ENCODE measurements at places on chromosomes 3 and 15.

- no peak for DNase-seq
Measured at GRCh38 chr15:99502182-99502581, 63.6 kb upstream of the MEF2A start.

GRCh38 chr3:172283841-172284357 lies 164.4 kb downstream of the GHSR start:
- DNase-seq: no peak

DNA sequence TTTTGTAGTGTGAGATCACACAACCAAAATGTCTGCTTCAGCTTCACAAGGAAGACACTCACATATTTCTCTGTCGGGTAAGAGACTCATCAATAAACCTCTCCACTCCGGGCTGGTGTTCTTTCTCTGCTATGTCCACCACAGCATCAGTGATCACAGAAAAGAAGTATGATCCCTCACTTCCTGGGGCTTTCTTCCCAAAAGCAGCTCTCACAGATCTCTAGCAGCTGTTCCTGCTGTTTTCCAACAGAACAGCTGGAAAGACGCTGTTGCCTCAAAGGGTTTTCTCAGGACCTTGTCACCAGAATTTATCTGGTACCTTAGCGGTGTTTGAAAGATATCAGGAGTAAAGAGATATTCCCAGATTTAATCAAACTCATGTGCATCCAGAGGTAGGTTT lies 46.4 kb downstream of the GATM start:
- DNase-seq: peak; percentile 18

- no peak for DNase-seq
Measured at GRCh38 chr3:124969963-124970722, 35.6 kb upstream of the MUC13 start.

DNA sequence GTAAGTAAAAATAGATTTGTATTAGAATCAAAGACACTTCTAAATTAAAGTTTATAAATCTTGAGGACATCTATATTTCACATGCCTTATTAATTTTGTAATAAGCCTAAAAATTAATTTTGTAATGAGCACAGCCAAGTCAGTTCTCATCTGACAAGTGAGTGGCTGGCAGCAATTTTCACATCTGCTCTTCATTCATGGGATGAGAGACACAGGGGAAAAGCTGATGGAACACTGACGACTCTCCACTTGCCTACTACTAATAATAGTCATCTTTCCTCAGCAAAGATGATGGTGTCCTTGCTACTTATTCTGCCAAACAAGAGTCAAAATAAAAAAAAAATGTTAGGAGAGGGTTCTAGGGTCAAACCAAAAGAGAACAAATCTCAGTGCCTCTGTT lies 14.4 kb upstream of the CMSS1 start:
- DNase-seq: no peak

DNA sequence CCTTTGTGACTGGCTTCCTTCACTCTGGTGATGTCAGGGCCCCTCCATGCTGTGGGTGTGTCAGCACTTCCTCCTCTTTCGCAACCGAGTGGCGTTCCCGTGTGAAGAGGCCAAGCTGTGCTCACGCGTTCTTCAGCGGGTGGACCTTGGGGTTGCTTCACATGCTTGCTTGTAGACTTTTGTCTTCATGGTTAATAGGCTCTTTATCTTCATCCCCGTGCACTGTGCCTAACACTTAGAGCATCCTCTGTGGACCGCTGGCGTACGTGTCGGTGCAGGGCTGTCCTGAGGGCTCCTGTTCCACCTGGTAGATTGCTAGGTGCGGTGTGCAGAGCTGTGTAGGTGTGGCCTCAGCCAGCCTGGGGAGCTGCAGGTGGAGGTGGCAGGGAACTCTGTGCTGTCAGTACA lies 182.3 kb downstream of the OR4M2 start:
- no peak for DNase-seq

DNA sequence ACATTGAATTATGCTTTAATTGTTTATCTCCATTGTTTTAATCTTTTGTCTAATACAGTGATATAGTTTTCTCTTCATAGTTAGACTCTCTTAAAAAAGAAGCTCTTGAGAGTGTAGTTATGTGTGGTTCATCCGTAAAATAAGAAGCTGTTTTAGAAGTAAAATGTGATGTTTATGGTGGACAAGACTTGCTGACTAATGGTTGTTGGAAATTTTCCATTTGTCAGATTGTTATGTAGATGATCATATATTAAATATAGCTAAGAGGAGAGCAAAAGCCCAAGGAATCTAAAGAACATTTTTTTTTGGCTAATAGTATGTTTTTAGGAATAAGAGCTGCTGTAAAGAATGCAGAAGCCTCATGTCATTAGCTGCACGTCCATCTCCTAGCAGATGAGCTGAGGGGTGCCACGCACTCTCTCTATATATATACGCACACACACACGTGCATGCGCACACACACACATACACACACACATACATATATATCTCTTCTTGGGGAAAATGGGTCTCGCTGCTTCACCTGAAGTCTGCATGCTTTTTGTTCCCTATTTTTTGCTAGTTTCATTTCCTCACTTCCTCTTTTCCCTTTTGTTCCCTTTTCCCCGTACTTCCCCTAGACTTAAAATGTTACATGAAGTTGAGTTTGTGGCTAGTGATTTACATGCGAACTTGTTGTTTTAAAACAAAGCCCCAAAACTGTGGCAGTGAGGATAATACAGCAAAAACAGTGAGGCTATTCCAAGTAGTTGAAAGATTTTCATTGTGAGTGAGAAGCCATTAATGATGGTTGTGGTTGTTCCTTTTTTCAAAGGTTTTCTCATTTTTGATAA lies 107.8 kb downstream of the MBNL1 start:
- peak; percentile 40 for DNase-seq

- peak; percentile 55 for DNase-seq
Measured at GRCh38 chr3:183131735-183132134, 30.8 kb downstream of the LAMP3 start.

- no peak for DNase-seq
Measured at GRCh38 chr3:161014843-161015749, 90.1 kb downstream of the B3GALNT1 start.

GRCh38 chr15:65957451-65957850 lies 88.2 kb downstream of the RAB11A start:
- DNase-seq: no peak

GRCh38 chr3:43874731-43875130 lies 184.0 kb downstream of the ABHD5 start:
- DNase-seq: no peak

GRCh38 chr3:70811880-70812279 lies 499.4 kb upstream of the MDFIC2 start:
- DNase-seq: peak; percentile 93

GRCh38 chr15:31574766-31575165 lies 248.1 kb downstream of the KLF13 start:
- DNase-seq: no peak

- peak; percentile 26 for DNase-seq
Measured at GRCh38 chr3:128849911-128850455, 29.4 kb upstream of the ACAD9 start.

GRCh38 chr15:96331945-96332636 lies 1.6 kb downstream of the NR2F2 start:
- DNase-seq: peak; percentile 62

DNA sequence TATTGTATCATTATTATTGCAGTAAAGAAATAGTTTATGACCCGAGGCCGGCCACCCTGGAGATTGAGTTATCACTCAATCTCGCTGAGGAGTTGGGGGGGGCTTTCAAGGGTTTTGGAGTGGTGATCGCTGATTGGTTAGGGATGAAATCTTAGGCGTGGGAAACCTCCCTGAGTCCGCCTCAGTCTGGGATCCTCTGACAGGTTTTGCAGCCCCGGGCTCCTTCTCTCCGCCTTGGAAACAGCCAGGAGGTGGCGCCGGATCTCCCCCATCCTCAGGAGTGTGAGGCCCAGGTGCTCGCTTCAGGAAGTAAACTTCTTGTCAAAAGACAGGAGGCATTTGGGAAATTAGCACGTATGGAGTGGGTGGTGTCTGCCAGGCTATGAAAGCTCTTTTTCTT lies 41.1 kb upstream of the SEC61A1 start:
- DNase-seq: peak; percentile 21

GRCh38 chr15:57505949-57506391 lies 85.7 kb upstream of the MYZAP start:
- peak; percentile 57 for DNase-seq

DNA sequence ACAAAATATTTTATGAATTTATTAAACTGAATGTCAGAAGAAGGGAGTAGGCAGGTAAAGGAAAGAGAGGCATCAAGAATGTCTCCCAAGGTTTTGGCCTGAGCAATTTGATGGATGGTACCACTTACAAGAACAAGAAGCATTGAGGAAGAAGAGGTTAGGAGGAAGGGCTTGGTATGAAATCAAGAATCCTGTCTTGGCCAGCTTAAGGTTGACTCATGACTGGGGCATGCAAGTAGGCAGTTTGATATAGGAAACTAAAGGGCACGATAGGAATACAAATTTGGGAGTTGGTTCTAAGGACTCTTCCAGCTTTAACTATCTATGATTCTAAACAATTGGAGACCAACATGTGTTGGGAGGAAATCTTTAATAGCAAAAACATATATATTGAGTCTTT lies 79.1 kb downstream of the NTRK3 start:
- no peak for DNase-seq

- no peak for DNase-seq
Measured at GRCh38 chr3:61248496-61248895, 2.8 kb downstream of the FHIT start.

DNA sequence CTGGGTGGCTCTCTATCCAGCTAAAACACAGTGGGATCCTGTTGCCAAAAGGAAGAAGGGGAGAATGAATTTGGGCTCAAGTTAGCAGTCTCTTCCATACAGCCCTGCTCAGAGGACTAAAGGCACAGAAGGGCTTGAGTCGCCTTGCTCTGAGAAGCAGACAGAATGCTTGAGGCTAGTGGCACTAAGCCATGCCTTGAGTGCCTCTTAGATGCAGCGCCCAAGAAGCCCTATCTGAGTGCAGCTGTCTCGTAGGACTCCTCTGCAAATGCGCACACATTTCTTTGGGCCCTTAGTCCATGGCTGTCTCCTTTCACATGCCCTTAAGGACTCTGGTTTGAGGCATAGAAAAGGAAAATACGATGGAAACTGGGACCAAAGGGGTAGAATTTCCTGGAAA lies 211.3 kb upstream of the CHRM5 start:
- DNase-seq: no peak

- no peak for DNase-seq
Measured at GRCh38 chr3:134852132-134852531, 57.1 kb downstream of the EPHB1 start.

- no peak for DNase-seq
Measured at GRCh38 chr15:91133511-91133910, 33.5 kb downstream of the SV2B start.

GRCh38 chr3:82839871-82840270 lies 1078.4 kb upstream of the GBE1 start:
- no peak for DNase-seq

GRCh38 chr3:58722561-58722960 lies 56.0 kb upstream of the FAM3D start:
- no peak for DNase-seq

DNA sequence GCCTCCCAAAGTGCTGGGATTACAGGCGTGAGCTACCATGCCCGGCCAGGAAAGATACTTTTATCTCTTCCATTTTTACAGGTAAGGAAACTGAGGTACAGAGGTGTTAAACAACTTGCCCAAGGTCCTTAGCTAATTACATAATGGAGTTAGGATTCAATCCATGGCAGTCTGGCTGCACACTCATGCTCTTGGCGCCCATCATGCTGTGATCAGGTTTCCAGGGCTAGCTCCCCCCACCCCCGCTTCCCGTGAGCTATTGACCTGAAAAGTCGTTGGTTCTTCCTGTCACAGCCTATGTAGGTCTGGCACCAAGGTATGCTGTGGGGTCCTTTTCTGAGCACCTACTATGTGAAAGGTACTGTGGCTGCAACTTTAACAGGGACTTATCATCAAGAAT lies 55.9 kb upstream of the LARS2 start:
- no peak for DNase-seq

GRCh38 chr15:58444658-58445332 lies 13.0 kb downstream of the LIPC start:
- no peak for DNase-seq

DNA sequence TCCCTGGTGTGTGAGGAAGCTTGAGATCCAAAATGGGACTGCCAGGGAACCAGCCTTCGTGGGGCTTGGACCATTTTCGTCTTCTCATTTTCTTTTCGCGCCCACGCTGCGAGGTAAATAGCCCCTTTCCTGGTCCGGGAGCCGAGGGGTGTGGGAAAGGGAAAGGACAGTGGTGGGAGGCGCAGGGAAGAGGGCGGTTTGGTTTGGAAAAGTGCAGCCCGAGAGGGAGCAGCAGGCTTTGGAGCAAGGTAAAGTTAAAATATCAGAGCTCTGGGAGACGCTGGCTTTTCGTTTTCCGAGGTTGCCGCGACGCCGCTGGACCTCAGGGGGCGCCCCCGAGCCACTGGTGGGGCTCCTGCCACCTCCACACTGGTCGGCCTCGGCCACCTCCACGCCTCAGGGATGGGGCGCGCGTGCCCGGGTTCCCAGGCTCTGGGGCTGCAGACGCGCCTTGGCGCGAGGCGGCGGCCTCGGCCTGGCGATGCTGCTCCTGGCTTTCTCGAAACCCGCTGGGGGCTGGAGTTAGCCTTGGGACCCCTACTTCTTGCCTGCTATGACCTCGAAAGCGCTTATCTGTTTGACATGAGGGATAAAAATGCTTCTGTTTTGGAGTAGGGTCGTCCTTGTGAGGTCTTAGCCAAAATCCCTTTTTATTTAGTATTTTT lies 3.2 kb downstream of the PTPRG start:
- DNase-seq: peak; percentile 68

DNA sequence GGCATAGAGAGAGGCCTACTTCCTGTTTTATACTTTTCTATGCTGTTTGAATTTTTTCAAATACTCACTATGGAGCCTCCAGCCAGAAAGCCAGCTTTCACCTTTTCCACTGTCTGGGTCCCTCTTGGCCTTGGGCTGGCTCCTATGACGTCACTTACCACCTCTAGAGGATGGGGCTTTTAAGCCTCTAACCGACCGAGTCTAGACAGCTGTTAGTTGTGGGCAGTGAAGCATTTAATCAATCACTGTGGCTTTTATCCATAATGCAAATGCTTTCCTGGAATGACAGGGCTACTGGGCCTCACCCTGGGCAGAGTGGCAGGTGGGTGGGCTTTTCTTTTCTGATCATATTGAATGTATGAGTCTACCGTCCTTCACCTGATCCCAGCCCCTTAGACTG lies 61.9 kb downstream of the LRRK1 start:
- DNase-seq: no peak

DNA sequence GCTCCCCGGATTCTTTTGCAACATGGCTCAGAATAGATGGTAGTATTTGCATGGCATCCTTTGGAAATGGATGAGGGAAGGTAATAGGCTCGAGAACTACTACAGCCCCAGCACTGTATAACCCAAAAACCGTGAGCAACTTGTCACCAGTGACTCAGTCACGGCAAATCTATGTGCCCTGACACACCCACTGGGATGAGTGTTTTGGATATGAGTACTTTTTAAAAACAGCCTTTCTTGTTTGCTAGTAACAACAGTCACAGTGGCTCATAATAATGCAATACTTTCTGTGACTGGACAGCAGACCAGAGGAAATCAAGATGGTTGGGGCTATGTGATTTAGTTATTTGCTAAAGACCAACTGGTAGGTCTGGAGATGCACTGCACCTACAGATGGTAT lies 299.6 kb downstream of the ULK4 start:
- peak; percentile 31 for DNase-seq

All from AG10803 (cell line).